Mesothelial cell of epicardium (in vitro differentiated cells): ENCODE measurements at places on chromosomes 3 and 15.

- H3K36me3 ChIP-seq: no peaks in the 10 kb centered on the region
- H3K27ac ChIP-seq: peak overlapping the region; percentile 48
- no peak for DNase-seq
- H3K4me1 ChIP-seq: peaks cover 29% of the 10 kb centered on the region
- H3K27me3 ChIP-seq: no peaks in the 10 kb centered on the region
- H3K4me3 ChIP-seq: no peak overlapping the region
Measured at GRCh38 chr3:25027650-25028049, 400.4 kb upstream of the RARB start.

- no peaks in the 10 kb centered on the region for H3K36me3 ChIP-seq
- DNase-seq: peak; percentile 15
- H3K4me3 ChIP-seq: no peak overlapping the region
- H3K4me1 ChIP-seq: peaks cover 14% of the 10 kb centered on the region
Measured at GRCh38 chr3:13276438-13277195, 143.5 kb downstream of the NUP210 start.

- DNase-seq: no peak
- H3K4me3 ChIP-seq: no peak overlapping the region
- no peak overlapping the region for H3K27ac ChIP-seq
- H3K36me3 ChIP-seq: no peaks in the 10 kb centered on the region
Measured at GRCh38 chr3:161348796-161349400, 22.4 kb downstream of the SPTSSB start.

GRCh38 chr3:197408177-197408957, 110.0 kb upstream of the DLG1 start:
- H3K27me3 ChIP-seq: peaks cover 1% of the 10 kb centered on the region
- no peak for DNase-seq
- peak overlapping the region; percentile 30 for H3K27ac ChIP-seq

GRCh38 chr15:88250826-88251225, 5.7 kb downstream of the NTRK3 start:
- no peak overlapping the region for H3K4me3 ChIP-seq
- H3K27ac ChIP-seq: no peak overlapping the region
- H3K4me1 ChIP-seq: peaks cover 10% of the 10 kb centered on the region
- H3K36me3 ChIP-seq: no peaks in the 10 kb centered on the region
